ENCODE measurements at places on chromosomes 11 and 22.

GRCh38 chr11:8603696-8604077 is 9.7 kb upstream of the STK33 start:
- DNase-seq = no peak

DNA sequence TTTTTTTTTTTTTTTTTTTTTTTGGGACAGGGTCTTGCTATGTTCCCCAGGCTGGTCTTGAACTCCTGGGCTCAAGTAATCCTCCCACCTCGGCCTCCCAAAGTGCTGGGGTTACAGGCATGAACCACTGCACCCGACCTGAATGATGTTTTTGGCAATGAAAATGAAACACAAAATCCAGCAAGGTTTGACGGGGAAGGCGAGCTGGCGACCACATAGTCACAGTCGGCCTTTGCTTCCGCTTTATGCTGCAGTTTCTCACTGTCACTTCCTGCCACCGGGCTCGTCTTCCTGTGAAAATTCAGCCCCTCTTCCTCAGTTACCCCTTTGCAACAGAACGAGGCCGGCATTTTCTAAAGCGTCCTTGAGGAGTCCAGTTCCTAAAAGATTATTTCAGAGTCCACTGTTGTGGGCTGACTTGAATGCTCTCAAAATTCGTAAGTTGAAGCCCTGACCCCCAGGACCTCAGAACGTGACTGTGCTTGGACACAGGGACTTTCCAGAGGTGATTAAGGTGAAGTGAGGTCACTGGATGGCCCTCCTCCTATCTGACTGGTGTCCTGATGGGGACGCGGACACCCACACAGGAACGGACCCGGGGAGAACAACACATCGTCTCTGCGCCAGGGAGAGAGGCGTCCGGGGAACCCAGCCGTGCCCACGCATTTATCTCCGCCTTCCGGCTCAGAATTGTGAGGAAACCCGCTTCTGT is 2.9 kb upstream of the BID start:
- no peak for DNase-seq

- no peak for DNase-seq
These were observed 26.7 kb upstream of the RASL10A start for GRCh38 chr22:29342177-29342576.

GRCh38 chr11:124746621-124747243 is 5.3 kb downstream of the VSIG2 start:
- no peak for DNase-seq

GRCh38 chr11:105700271-105700670 is 90.4 kb downstream of the GRIA4 start:
- no peak for DNase-seq

- DNase-seq = no peak
These were observed 99.0 kb upstream of the HSD17B12 start for GRCh38 chr11:43581370-43582023.

- DNase-seq = no peak
These were observed 188.2 kb downstream of the DBX1 start for GRCh38 chr11:19972091-19972490.

- no peak for DNase-seq
These were observed at the start of gene OR52N4 for GRCh38 chr11:5753943-5754342. OR52N4 (plus strand) TSS chr11:5754243; CDS start chr11:5754741, 498 bp downstream.

Data from hypothalamus (tissue), 51 donors.